Stimulated activated CD4-positive, alpha-beta T cell treated with anti-CD3 and anti-CD28 coated beads, TNF-alpha, amount 100 ng/mL, for 4 hours (primary cell): ENCODE measurements at places on chromosomes 6 and 20.

DNA sequence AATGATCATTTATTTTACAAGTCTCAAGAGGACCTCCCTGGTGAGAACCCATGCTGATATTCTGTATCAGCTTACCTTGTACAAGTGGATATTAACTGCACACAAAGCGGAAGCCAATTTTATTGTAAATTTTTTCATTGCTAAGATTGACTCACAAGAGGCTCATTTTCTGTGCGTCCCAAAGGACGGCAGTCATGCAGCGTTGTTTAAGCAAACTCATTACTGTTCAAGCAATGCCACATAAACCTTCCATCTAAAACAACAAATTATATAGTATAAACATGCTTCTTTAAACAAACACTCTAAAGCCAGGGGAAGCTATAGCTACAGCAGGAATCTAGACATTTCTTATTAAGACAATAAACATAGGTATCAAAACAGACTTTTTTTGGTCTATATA, 575.3 kb downstream of the FRK start:
- no peak for DNase-seq

GRCh38 chr20:22775671-22776139, 191.3 kb upstream of the FOXA2 start:
- DNase-seq = no peak

GRCh38 chr6:105310371-105310770, 92.5 kb downstream of the PREP start:
- DNase-seq = no peak

DNA sequence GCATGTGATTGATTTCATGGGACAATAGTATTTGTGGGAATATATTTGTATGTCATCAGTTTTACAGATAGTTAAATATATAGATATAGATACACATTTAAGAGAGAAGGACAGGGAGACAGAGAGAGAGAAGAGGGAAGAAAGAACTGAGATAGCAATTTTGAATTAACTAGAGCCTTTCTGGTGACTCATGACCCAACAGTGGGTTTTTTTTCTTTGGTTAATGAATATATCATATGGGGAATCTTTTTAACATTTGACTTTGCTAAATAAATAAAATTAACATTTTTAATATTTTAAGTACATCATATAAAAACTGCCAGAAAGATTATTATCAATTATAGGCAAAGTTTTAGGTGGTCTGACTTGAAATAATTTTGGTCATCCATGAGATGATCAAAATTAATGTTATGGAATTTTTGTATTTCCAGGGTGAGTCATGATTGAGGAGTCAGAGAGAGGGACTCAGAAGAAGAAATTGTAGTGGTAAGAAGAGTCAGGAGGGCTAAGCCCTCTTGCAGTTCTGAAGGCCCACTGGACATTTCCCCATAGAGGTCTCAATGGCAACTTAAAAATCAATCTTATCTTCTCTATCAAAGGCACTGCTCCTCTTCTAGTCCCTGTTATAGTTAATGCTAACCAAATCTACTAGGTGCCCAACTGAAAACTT, 508.1 kb upstream of the MAP3K7 start:
- DNase-seq = no peak

DNA sequence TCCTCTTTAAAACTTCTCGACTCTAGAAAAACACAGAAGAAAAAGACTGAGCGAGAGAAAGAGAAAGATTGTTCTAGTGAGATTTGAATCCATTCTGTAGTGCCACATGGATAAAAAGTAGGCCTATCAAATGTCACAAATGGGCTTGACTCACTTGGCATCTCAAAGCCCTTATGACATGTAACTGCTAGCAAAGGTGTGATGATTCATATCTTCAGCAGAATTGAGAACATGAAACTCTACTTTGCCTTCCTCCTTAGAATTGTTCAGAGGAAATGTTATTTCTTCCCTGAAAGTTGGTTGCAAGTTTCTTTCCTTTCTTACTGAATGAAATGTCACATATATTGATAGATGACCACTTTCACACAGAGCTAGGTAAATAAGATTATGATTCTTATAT, 40.4 kb upstream of the DUSP22 start:
- DNase-seq = no peak

DNA sequence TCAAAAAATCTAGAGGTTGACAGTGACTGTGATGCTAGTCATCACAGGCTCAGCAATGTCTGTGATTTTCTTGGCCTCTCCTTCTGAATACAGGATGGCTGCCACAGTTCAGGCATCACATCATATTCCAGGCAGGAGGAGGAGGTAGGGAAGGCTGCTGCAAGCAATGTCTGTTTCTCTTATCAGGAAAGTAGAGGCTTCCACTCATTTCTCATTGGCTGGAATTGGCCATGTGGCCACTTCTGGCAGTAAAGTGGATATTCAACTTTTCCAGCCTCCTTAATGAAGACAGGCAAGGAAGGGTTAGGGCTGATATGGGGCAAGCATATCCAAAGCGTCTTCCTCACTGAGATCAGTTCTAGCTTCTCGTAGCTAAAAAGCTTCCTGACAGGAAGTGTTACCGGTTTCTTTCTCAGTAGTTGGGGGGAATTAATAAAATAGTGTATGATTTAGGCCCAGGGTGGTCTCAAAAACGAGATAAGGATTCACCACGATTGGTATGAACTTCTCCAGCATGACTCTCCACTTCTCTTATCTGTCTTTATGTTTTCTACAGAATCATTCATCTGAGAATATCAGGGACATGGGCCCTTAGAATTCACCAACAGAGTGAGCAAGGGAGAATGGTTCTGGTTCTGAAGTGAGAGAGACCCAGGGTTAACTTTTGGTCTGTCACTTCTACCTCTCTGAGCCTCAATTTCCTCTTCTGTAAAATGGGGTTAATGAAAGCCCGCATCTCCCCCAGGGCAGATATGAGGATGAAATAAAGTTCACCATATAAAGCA, 32.7 kb upstream of the PSMF1 start:
- no peak for DNase-seq

DNA sequence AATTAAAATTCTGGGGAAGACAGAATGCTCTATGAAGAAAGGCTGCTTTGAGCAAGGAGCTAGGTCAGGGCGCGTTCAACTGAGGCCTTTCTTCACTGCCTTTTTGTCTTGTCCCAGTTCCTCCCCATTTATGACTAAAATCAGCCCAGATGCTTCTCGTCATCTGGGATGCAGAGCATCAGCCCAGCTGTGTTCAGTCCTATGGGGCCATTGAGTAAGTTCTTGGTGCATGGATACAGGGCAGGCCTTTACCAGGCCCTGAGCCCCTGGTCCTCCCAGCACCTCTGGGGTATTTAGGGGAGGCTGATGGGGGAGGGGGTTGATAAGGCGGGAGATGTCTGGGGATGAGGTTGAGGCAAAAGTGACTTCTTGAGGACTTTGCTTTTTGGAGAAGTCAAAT, 55.7 kb downstream of the PTPN1 start:
- DNase-seq = no peak

- DNase-seq = no peak
These were observed 168.5 kb downstream of the MYLK4 start for GRCh38 chr6:2582268-2582667.

GRCh38 chr6:156807028-156807427, 29.9 kb downstream of the ARID1B start:
- no peak for DNase-seq

DNA sequence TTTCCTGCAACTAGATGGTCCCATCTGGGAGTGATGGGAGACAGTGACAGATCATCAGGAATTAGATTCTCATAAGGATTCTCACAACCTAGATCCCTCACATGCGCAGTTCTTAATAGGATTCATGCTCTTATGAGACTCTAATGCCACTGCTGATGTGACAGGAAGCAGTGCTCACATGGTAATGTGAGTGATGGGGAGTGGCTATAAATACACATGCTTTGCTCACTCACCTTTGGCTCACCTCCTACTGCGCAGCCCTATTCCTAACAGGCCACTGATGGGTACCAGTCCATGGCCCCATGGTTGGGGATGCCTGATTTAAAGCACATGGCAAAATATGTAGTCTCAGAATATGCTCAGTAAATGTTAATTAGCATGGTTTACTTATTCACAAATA, 80.6 kb upstream of the MBOAT1 start:
- no peak for DNase-seq

DNA sequence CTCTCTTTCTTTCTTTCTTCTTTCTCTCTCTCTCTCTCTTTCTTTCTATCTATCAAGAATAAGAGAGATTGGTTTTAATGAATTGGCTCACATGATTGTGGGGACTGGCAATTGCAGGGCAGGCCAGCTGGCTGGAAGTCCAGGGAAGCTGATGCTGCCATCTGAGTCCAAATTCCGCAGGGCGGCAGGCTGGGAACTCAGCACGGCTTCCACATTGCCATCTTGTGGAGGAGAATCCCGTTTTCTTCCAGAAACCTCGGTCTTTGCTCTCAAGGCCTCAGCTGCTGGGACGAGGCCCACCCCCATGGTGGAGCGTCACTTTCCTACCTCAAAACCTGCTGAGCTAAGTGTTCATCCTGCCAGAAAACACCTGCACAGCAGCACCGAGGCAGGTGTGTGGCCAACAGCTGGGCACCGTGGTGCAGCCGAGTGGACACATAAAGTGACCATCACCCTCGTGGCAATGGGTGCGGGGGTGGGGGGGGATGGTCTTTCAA, 58.8 kb upstream of the SLCO4A1 start:
- DNase-seq = no peak

DNA sequence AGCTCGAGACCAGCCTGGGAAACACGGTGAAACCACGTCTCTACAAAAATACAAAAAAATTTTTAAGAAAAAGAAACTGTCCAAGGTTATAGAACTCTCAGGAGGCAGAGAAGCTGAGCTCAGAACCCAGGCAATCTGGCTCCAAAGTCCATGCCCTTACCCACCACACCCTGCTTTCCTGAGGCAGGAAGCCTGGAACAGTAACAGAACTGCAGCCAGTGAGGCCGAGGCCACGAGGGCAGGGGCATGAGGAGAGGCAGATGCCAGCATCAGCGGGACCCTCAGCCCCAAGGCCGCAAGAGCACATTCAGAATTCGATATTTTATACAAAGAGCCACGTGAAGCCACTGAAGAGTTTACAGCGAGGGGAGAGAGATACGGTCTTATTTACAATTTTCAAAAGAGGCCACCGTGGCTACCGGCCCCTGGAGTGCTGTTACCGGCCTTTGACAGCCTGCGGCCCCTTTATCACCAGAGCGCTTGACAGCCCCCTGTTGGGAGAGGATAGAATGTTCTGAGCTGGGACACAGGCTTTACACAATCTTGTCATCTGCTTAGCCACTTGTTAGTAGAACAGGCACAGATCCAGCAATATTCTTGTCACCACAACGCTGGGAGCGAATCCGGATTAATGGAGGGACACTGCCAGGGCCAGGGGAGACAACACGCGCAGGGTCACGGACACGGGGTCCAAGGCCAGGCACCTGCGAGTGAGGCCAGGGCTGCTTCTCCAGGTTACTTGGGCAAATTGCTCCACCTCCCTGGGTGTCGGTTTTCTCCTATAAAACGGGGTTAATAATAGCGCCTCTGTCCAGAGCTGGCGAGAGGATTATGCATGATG, 5.6 kb downstream of the SPATA2 start:
- DNase-seq = no peak

GRCh38 chr6:4402477-4402976, 267.2 kb upstream of the ECI2 start:
- DNase-seq = no peak

DNA sequence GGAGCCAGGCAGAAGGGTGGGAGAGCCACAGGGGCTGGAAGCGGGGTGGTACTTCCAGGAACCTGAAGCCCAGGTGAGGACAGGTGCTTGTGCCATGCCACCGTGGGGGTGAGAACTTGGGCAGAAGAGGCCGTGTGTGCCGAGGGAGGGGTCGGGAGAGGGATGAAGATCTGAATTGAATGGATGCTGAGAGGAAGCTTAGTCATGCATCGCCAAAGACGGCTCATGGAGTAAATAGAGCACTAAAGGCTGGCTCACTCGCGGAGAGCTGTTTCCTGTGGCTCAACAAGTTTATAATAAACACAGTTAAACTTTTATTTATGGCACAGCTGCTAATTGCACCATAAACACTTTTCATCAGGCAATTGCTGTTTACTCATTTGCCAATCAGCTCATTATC, 21.7 kb upstream of the MYT1 start:
- DNase-seq = no peak

DNA sequence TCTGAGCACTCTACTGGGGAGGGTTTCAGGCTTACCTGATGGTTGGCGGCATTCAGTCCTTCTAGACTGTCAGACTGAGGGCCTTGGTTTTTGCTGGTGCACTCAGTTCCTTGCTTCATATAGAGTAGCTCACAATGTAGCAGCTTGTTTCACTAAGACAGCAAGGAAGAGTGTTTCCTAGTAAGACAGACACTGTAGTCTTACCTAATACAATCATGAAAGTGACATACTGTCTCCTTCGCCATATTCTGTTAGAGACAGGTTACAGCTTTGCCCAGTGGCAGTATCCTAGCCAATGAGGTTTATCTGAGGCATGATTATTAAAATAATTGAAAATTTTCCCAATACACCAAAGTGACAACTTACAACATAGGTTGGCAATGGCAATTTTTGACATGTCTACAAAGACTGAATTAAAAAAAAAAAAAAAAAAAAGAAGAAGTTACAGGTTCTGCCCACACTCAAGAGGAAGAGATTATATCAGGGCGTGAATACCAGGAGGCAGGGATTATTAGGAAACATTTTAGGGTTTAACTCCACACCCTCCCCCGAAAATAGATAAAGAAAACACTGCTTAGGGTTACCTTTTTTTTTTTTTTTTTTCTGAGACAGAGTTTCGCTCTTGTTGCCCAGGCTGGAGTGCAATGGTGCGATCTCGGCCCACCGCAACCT, 66.8 kb downstream of the SCAND1 start:
- DNase-seq = no peak

DNA sequence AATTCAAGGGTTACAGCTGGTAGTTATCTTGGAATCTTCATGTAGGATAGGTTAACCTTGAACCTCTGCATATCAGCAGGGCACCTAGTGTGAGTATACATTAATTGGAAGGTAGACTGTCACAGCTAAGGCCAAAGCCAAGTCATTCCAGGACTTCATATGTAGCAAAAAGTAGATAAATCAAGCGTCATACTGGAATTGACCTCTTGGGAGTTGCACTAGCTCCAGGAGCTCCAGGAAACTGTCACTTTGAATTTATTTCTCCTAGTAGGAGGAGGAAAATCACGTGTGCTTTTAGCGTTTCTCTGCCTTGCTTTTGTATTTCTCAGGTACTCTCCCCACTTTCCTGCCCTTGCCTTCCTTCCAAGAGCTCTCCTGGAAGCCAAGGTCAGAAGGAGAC, 30.3 kb downstream of the RIPOR2 start:
- DNase-seq = no peak

DNA sequence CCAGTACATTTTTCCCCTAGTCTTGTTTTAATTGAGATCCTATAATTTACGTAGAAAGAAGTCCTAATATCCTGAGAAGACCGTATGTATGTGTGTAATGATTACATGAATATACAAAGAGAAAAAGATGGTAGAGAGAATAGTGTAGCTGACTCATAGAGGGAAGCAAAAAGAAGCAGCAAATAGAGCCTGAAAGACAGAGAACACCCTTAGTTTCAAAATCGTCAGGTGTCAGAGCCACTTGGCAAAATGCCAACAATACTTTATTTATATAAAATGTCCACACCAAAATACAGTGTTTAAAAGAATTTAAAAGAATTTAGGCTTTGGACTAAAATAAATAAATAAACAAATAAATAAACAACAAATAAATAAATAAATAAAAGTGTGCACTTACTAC, 1414.1 kb upstream of the EYS start:
- DNase-seq = no peak
